A549 (cell line): ENCODE measurements at places on chromosomes 2 and 18.
A peak's percentile ranks its signal among the peaks of the same experiment; 100 is the strongest.

- DNase-seq: peak; percentile 56
Observed at GRCh38 chr2:179460181-179460929, 195.7 kb upstream of the SESTD1 start.

DNA sequence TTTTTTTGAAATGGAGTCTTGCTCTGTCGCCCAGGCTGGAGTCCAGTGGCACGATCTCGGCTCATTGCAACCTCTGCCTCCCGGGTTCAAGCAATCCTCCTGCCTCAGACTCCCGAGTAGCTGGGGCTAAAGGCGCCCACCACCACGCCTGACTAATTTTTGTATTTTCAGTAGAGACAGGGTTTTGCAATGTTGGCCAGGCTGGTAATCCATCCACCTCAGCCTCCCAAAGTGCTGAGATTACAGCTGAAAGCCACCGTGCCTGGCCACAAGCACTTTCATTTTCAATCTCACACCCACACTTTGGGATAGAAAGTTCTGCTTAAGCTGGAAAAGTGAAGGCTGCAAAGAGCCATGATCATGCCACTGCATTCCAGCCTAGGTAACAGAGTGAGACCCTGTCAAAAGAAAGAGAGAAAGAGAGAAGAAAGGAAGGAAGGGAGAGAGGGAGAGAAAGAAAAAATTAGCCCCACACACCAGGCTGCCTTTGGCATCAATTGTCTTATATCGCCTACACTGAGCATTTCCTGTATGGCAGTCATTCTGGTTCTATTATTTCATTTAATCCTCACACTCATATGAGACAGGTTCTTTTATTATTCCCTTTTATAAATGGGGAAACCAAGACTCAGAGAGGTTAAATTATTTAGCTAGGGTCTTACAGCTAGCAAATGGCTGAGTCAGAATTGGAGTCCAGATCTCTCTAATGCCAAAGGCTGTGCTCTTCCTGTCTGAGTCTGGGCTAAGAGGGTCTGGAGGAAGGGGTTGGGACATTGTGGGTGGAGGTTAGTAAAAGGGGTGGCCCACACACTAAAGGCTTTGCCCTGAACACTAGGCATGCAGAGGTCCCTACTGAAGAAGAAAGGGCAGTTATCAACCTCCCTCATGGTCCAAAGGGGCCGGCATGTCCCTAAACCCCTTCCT lies 37.9 kb upstream of the PKDCC start:
- no peak for DNase-seq

DNA sequence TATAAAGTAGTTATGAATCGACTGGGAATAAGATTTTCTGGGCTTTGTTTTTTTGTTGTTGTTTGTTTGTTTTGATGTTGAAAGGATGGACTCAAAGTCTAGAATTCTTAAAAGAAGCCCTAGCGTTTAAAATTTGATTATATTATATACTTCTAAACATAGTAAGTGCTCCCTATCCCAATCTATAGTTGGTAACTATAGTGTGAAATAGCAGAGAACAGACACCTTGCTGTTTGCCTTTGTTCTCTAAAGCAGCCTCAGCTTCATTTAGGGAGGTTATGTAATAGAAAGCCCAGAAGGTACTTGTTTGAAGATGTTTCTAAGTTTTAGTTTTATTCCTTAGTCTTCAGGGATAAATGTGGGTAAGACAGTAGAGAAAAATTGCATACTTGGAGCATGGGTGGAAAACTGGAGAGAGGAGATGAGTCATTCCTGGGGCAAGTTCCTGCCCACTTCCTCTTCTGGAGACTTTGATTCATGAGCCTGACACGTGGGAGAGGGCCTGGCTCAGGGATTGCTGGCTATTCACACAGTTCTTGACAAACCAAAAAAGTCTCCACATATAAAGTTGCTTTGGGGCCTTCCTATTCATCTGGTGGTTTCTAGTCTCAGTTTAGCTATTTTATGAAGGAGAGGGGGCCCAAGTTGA lies 131.9 kb downstream of the MYO1B start:
- DNase-seq: peak; percentile 57

GRCh38 chr2:26471766-26472706 lies 5.9 kb downstream of the OTOF start:
- DNase-seq: peak; percentile 47

DNA sequence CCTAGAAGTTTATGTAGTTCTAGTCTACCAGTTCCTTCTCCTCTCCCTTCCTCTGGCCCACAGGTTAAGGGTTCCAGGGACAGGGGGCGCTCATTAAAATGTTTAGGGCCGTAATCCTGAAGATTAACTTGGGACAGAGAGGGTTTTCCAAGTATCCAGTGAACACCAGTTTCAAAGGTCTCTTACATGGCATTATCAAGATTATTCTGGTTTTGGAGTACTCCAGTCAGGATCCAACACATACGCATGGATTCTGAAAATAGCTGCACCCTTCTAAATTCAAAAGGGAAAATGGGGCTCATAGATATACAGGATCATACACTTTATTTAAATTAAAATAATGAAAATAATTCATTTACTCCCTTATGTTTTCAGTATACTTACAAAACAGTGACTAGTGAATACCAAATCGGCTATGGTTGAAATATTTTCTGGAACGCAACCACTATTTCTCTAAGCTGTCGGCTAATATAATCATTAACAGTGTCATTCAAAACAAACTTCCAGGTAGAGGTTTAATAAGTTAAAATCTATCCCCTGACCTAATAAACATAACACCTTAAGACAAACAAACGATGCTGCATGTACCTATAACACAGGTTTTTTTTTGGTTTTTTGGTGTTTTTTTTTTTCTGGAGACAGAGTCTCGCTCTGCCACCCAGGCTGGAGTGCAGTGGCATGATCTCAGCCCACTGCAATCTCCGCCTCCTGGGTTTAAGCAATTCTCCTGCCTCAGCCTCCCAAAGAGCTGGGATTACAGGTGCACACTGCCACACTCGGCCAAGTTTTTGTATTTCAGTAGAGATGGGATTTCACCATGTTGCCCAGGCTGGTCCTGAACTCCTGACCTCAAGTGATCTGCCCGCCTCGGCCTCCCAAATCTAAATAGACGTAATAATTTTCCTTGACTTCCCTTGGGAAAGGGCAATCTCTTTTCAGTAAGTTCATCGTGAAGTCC lies 44.7 kb downstream of the MGAT4A start:
- no peak for DNase-seq

- DNase-seq: no peak
Observed at GRCh38 chr2:237057893-237058300, 27.8 kb upstream of the COPS8 start.

DNA sequence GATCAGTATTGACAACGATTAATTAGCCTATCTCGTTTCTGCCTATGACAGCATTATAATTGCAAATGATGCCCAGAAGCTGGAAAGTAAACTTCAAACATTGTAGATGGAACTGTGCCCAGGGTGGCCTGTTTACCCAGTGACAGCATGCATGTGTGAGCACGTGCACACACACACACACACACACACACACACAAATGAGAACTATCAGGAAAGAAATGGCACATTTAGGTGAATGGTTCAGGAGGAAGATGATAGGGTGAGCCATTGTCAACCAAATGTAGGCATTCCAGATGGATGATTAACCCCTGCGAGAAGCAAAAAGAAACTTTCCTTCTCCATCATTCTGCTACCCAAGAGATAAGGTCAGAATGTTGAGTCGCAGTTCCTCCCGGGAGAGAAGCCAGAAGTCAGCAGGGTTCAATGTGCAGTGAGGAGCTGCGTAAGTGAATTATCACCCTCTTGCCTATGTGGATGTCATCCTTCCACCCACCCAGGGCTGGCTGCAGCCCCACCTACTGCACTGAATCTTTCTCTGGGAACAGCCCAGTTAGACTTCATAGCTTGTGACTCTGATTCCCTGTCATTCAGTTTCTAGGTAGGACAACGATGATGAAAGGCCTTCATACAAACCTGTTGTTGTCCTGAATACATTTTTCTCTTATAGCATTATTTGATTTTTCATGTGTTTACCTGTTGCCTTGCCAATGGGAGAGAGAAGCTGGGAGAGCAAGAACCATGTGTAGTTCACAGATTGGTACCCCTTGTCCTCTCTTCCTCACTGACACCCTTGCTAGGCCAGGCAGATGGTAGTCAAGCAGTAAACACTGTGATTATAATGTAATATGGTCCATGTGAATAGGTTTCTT lies 3.5 kb upstream of the APOB start:
- no peak for DNase-seq

GRCh38 chr2:198901894-198902293 lies 555.8 kb downstream of the SATB2 start:
- DNase-seq: no peak

- no peak for DNase-seq
Observed at GRCh38 chr2:42775810-42776209, 11.9 kb upstream of the OXER1 start.
